Coronary artery (tissue), 2 donors: ENCODE measurements at places on chromosomes 2 and 18.

- no peak for DNase-seq
Observed at GRCh38 chr2:33322612-33323011, 153.8 kb upstream of the RASGRP3 start.

DNA sequence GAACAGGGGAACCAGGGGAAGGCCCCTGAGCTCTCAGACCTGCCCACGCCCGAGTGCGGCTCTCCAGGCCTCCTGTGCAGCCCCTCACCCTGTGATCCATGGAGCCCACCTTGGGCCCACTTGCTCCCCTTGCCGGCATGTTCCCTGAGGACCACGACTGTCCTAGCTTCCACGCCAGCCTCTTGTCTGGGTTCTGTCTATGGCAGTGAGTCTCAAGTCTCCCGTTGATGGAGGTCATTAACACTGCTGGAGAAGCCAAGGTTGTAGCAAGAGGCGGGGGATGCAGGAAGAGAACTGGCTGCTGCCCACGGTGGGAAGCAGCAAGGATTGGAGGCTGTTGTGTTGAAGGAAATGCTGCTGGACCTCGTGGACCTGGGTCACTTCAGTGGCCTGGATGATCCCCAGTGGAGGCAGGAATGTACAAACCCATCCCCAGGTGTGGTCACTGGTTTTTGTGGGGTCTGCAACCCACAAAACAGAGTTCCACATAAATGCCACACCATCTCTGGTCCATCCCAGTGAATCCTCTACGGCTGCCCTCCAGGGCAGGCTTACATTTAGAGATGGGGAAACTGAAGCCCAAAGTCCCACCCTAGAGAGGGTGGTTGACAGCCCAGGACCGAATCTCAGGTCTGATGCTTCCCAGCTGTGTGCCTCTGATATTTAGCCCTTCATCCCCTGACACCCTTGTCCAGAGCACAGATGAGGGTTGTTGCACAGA, 150.3 kb downstream of the NDUFA10 start:
- DNase-seq = peak; percentile 35

- no peak for DNase-seq
Observed at GRCh38 chr2:383888-384287, 96.0 kb upstream of the ALKAL2 start.

DNA sequence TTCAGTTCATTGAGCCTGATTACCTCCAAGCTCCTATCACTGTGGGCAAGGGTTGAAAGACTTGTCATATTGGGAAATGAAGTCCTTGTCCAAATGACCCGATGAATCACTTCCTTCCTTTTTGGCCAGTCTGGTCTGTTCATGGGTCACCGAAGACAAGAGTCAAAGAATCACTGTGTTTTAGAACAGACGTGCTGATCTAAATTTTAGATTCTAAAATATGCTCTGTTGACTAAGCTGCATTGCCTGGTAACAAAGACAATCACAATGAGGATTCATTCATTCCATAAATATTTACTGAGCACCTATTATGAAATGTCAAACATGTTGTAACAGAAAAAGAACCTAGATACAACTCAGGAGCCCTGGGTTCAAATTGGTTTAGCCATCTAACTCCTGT, 99.4 kb upstream of the RND3 start:
- no peak for DNase-seq

DNA sequence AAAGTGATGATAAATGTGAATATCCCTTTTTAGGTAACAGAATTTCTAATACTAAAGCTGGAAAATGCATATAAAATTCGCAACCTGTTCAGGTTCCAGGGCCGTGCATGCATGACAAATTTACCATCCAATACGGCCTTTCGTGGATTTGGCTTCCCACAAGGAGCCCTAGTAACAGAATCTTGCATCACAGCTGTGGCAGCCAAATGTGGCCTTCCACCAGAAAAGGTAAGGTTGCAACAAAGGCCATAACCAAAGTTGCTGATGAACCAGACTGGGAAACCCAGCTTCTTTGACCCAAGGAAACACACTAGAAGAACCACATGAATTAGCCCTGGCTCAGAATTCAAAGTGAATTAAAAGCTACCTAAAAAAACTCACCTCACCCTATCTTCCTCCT, 49.6 kb upstream of the BZW1 start:
- DNase-seq = no peak

DNA sequence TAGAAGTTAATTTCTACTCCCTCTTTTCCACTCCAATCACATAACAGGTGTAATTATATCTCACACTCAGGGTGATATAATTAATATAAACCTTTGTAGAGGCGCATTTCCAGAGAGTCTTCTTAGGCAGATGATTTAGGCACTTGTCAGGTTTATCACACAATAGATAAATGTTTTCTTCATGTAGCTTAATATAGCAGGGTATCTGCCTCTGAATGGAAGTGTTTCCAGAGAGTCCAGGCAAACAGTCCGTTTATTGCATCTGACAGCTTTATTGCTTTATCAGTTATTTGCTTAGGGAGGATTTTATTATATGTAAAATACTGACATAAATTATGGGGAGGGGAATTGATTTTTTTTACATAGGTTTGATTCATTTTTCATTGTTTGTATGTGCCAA, 766.3 kb downstream of the SLC4A3 start:
- no peak for DNase-seq

GRCh38 chr2:219525533-219526232, 11.4 kb downstream of the ASIC4 start:
- DNase-seq = no peak

GRCh38 chr2:151568501-151568900, 158.8 kb downstream of the RIF1 start:
- no peak for DNase-seq

DNA sequence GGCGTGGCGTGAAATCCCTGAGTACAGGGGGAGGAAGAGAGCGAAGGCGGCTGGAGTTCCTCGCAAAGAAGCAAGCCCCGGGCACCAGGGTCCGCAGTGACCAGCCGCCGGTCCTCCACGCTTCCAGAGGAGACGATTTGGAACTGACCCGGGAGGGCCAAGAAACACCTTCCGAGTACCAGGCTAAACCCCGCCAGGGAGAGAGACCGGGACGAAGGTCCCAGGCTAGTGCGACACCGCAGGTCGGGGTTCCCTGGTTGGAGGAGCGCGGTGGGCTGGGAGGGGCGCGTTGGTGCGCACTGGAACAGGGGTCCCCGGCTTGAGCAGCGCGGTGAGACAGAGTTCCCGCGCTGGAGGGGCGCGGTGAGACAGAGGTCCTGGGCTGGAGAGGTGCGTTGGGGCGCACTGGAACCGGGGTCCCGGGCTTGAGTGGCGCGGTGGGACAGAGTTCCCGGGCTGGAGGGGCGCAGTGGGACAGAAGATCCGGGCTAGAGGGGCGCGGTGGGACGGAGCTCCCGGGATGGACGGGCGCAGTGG, 901 bp downstream of the WDFY1 start:
- DNase-seq = no peak

GRCh38 chr2:162002623-162003235, 71.3 kb downstream of the DPP4 start:
- DNase-seq = no peak

DNA sequence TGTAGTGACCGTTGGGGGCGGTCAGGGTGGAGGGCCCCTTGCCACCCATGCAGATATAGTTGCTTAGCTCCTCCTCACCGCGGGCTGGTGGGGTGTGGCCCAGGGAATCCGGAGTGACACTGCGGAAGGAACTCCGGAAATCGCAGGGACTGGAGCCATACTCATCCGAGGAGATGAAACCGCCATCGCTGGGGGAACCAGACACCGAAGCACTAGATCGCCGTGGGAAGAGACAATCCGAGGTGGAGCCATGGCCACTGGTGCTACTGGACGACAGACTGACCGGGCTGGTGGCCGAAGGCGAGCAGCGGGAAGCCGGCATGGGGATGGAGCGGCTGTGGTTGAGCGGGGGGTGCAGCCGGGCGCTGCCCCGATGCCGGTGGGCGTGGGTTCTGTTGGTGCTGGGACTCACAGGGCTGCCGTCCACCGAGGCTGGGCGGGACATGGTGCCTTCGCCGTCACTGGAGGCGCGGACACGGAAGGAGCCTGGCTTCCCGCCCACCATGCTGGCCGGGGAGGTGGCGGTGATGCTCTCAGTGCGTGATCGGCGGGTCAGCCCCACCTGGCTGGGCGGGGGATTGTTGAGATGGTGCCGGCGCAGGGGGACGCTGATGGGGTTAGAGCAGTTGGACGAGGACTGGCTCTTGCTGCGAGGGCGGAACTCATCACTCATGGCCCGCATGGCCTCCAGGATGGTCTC, 2.2 kb downstream of the IRS1 start:
- DNase-seq = no peak

DNA sequence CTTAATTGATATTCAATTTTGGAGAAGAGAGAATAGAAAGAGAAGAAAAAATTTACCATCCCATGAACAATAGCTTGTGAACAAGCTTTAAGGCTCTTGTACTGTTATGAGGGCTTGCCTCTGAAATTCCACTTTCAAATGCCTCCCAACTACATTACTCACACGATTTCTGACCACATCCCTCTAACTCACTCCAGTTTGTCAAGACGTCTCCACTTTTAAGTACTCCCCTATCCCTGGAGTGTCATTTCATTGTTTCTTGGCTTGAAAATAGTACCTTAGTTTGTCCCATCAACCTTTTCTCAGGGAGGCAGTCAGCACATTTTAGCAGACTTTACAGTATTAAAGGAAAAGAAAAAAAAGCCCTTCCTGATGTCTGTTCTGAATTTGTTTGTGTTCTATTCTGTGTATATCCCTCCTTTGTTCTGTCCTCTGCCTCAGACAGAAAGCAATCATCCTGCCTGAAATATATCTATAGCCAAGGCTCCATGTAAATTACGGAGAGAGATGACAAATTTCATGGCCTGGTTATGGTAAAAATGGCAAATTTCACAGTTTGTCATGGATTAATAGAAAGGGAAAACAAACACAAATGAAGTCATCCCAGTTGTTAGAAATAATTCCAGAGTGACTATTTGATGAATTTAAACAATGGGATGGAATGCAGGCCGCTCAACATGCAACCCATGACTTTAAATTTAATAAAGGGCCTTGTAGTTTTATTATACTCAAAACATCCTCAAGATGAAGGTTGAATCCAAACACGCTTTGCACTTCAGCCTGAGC, 228.8 kb downstream of the ETAA1 start:
- DNase-seq = no peak

DNA sequence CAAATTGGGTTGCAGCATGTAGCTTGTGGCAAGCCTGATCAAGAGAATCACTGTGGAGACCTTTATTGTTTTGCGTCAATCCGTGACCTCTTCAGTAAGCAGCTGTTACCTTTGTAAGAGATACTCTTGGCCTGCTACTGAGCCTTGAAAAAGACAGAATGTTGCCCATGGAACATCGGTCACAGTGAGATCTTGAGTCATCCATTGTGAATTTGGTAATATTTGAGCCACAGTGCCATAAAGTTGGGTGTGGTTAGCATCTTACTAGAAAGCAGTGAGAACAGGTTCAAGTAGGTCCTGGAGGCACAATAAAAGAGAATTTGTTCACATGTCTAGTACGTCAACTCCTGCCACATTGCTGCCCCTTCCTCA, 12.7 kb upstream of the EFR3B start:
- DNase-seq = no peak

GRCh38 chr18:69705987-69706386, 241.7 kb downstream of the CD226 start:
- DNase-seq = no peak

DNA sequence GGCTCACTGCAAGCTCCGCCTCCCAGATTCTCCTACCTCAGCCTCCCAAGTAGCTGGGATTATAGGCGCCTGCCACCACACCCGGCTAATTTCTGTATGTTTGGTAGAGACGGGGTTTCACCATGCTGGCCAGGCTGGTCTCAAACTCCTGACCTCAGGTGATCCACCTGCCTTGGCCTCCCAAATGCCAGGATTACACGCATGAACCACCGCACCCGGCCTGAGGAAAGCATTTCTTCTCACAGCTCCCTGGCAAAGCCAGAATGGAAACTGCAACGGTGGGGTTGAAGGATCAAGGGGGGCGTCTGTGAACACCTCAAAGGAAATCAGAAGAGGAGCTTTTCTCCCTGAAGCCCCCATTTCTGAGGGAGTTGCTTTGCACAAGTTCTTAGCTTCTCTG, 11.2 kb upstream of the TEX51 start:
- DNase-seq = peak; percentile 36

GRCh38 chr2:44598330-44599119, 236.8 kb downstream of the CAMKMT start:
- DNase-seq = no peak

DNA sequence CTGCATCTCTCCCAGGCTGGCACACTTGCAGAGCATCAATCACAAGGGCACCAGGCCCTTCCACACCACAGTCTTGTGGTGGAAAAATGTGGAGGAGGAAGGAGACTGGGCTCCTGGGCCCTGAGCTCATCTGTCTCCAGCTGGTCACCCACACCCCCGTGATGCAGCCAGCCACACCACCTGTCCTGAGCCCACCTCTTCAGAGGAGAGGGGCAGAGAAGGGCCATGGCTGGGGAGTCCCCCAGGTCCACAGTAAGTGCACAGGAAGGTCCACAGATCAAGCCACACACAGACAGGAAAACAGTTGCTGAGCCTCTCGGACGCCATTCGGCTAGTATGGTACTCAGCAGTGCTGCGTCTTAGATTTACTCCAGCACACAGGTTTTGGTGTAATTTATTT, 203.5 kb upstream of the SALL3 start:
- no peak for DNase-seq

- no peak for DNase-seq
Observed at GRCh38 chr2:179954026-179954425, 53.1 kb downstream of the CWC22 start.

GRCh38 chr2:88199912-88200682, 30.0 kb downstream of the THNSL2 start:
- DNase-seq = no peak

GRCh38 chr18:78998371-78999071, 18.9 kb downstream of the SALL3 start:
- DNase-seq = no peak

- DNase-seq = no peak
Observed at GRCh38 chr2:100977511-100977910, 24.6 kb upstream of the RPL31 start.

GRCh38 chr2:207836521-207837133, 66.9 kb upstream of the FZD5 start:
- DNase-seq = no peak

DNA sequence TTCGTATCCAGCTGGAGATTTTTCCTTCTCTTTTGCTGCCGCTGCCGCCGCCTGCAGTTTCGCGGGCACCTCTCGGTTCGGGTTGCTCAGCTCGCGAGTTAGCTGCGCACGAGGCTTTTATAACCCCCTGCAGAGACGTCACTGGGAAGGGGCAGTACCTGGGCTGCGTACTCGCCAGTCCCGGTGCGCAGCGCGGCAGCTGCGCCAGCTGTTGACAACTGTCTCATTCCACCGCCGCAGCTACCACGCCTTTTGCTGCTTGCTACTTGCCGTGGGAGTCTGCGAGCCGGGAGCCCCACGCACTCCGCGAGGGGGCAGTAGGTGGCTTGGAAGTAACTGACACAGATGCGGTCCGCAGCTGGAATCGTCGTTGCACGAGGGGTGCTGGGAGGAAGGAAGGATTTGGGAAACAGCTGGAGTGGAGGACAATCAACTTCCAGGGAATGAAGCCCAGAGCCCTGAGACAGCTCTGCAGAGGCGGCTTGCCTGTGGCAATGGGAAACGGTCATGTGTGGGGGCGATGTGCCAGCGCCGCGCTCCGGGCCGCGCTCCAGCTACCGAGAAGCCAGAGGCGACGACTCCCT, at the start of gene TACR1:
Gene TACR1, minus strand, starts transcription at position 93 of the 584 bp plus-strand sequence. CDS start 586 bp downstream, outside the sequence.
- no peak for DNase-seq
